SJCRH30 (cell line): ENCODE measurements at places on chromosomes 2 and 18. TPM values are rescaled to one million over a fixed set of nuclear protein-coding genes. Genes with fewer than 3 reads are reported as not detected.

MEP1B gene
- total RNA-seq = not detected in 2 replicates

VWA3B gene
- total RNA-seq = not detected in 2 replicates

RIT2 gene
- not detected in 2 replicates for total RNA-seq

PCBP1 gene
- 81.6 and 88.4 TPM in 2 replicates for total RNA-seq

CTDP1 gene
- total RNA-seq = 8.8 and 9.9 TPM in 2 replicates

GRCh38 chr2:37780387-37780676, 108.9 kb upstream of the CDC42EP3 start:
- H3K27me3 ChIP-seq = no peaks in the 10 kb centered on the region
- H3K36me3 ChIP-seq = no peaks in the 10 kb centered on the region
- no peak for DNase-seq
- H3K27ac ChIP-seq = peak overlapping the region; percentile 76

DNA sequence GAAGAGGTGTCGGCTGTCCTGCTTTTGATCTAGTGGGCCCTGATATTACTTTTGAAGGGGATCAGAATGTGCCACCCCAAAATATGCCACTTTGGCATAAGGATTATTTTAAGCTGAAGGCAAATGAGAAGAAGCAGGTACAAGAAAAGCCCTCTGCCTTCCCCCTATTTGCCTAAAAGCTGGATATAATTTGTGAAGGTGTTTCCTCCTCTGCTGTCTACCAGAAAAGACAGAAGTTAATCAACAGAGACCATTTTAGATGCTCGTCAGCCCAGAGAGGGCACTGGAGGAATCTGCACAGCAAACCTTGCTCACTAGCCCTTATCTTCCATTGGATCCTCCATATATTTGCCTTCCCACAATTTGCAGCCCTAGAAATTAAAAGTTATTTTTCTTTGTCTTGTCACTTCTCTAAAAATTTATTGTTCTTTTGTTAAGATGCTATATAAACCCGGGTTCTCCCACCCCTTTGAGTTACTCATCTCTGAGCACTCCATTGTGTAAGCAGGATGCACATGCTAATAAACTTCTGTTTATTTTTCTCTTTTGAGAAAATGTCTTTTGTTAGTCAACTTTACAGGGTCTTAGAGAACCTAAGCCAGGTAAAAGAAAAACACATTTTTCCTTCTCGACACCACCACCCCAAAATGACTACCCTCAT, 163.2 kb upstream of the SLC1A4 start:
- no peak overlapping the region for H3K27ac ChIP-seq
- H3K36me3 ChIP-seq = no peaks in the 10 kb centered on the region
- peaks cover 2% of the 10 kb centered on the region for H3K4me1 ChIP-seq
- H3K4me3 ChIP-seq = no peak overlapping the region

- no peak for DNase-seq
- H3K27me3 ChIP-seq = no peaks in the 10 kb centered on the region
- H3K4me1 ChIP-seq = no peaks in the 10 kb centered on the region
- H3K4me3 ChIP-seq = no peak overlapping the region
Measured at GRCh38 chr2:240269380-240269779, 128.9 kb upstream of the OTOS start.

GRCh38 chr18:67568166-67568565, 51.6 kb upstream of the DSEL start:
- H3K4me1 ChIP-seq = no peaks in the 10 kb centered on the region
- no peaks in the 10 kb centered on the region for H3K36me3 ChIP-seq
- no peaks in the 10 kb centered on the region for H3K27me3 ChIP-seq
- no peak overlapping the region for H3K27ac ChIP-seq
- no peak for DNase-seq
- H3K4me3 ChIP-seq = no peak overlapping the region

- no peaks in the 10 kb centered on the region for H3K27me3 ChIP-seq
- H3K27ac ChIP-seq = no peak overlapping the region
- peaks cover 75% of the 10 kb centered on the region for H3K36me3 ChIP-seq
- no peak for DNase-seq
- H3K4me1 ChIP-seq = peaks cover 3% of the 10 kb centered on the region; the same call in 1 of the 2 replicates
- no peak overlapping the region for H3K4me3 ChIP-seq
Measured at GRCh38 chr2:181910028-181910831, 18.7 kb downstream of the ITPRID2 start.

DNA sequence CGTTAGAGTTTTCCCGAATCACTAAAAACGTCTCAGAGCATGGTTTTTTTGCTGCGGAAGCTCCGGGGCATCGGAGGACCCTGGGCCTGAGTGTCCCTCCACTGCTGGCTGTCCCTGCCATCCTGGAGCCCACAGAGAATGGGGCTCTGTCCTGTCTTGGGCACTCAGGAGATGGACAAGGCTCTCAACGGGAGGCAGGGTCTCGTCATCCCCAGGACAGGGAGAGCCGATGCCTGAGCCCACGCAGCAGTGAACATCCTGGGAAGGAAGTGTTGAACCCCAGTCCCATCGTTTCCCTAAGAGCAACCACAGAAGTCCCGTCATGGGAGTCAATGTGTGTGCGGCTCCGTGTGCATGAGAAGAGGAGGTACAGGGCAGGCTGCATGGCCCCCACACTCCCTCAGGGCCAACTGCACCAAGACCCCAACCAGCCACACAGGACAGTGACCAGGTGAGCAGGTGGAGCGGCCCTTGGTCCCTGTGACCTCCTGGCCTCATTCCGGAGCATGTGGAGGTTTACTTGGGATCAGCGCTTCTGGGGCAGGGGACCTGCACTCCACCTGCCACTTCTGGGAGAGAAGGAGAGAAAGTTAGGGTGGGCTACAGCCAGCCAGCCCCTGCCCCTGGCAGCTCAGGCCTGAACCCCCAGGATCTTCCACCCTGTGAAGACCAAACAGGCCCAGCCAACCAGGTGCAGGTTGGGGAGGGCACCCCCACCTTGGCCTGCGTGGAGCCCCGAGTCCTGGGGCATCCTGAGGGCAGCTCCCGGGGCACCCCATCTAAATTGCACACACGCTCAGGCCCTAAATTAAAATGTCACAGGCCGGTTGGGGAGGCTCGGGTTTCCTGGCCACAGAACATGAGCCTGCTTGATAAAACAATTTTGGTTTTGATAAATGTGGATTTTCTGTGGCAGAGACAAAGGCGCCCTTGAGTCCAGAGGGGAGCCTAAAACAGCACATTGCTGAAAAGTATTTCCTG, 3.1 kb upstream of the SNED1 start:
- 0 out of 2 replicates have a peak, but pooled peaks cover 2% of the 10 kb centered on the region for H3K36me3 ChIP-seq
- H3K4me1 ChIP-seq = peaks cover 50% of the 10 kb centered on the region
- DNase-seq = peak; percentile 38
- H3K4me3 ChIP-seq = no peak overlapping the region
- H3K27me3 ChIP-seq = no peaks in the 10 kb centered on the region
- peak overlapping the region; percentile 38 for H3K27ac ChIP-seq

DNA sequence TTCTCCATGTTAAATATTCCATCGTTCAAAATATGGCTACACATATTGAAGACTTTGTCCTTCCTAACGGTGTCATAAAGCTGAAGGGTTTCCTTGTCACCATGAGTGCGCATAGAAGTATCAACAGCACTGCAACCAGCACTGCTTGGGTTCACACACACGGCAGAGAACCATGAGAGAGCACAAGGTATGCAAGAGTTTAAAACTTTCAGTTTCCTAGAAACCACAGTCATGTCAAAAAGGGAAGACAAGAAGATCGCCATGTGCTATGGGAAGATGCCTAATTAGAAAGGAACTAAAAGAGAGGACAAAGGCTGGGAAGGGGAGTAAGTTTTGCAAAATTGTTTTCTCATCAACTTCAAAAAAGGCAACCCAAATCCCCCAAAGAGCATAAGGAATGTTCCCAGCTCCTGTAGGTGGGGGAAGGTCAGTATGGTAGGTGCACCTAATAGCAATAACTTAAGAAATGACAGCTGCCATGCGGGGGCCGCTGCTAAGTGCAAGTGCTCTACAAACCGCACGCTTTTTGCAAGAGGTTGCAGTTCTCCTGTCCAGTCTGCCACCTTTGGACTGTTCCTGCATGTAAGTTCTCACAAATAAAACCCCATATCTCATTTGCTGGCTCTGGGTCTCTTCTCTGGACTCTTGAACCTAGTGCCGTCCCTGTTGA, 136.8 kb downstream of the TMEM163 start:
- no peaks in the 10 kb centered on the region for H3K4me1 ChIP-seq
- no peaks in the 10 kb centered on the region for H3K36me3 ChIP-seq
- H3K27ac ChIP-seq = no peak overlapping the region
- no peaks in the 10 kb centered on the region for H3K27me3 ChIP-seq
- DNase-seq = no peak

GRCh38 chr2:146734042-146734820, 1110.6 kb upstream of the ACVR2A start:
- peak overlapping the region; percentile 13; the same call in 1 of the 2 replicates for H3K27ac ChIP-seq
- no peaks in the 10 kb centered on the region for H3K36me3 ChIP-seq
- H3K27me3 ChIP-seq = no peaks in the 10 kb centered on the region
- peak overlapping the region; percentile 35 for H3K4me3 ChIP-seq
- peak; percentile 35 for DNase-seq
- peaks cover 10% of the 10 kb centered on the region for H3K4me1 ChIP-seq

GRCh38 chr2:215031321-215031720, 107.1 kb downstream of the ABCA12 start:
- H3K4me3 ChIP-seq = no peak overlapping the region
- DNase-seq = no peak
- H3K27ac ChIP-seq = no peak overlapping the region
- H3K4me1 ChIP-seq = no peaks in the 10 kb centered on the region
- H3K36me3 ChIP-seq = no peaks in the 10 kb centered on the region
- no peaks in the 10 kb centered on the region for H3K27me3 ChIP-seq

- no peak overlapping the region for H3K4me3 ChIP-seq
- H3K4me1 ChIP-seq = no peaks in the 10 kb centered on the region
- no peak for DNase-seq
- no peaks in the 10 kb centered on the region for H3K36me3 ChIP-seq
Measured at GRCh38 chr18:1595195-1595594, 690.5 kb downstream of the ADCYAP1 start.
